Muscle of arm (tissue), 14 donors: ENCODE measurements at places on chromosomes 6 and 20. TPM values are rescaled to one million over a fixed set of nuclear protein-coding genes. Genes with fewer than 3 reads are reported as not detected.

GRCh38 chr6:4916954-4917561 is 86.8 kb downstream of the RPP40 start:
- no peak for DNase-seq

- no peak for DNase-seq
Observed at GRCh38 chr6:33661106-33661838, 40.1 kb downstream of the ITPR3 start.

GRCh38 chr6:127923135-127923534 is 22.3 kb upstream of the THEMIS start:
- DNase-seq, result no peak

GRCh38 chr6:25717866-25718740 is 36.4 kb upstream of the SLC17A4 start:
- peak; percentile 23 for DNase-seq

DNA sequence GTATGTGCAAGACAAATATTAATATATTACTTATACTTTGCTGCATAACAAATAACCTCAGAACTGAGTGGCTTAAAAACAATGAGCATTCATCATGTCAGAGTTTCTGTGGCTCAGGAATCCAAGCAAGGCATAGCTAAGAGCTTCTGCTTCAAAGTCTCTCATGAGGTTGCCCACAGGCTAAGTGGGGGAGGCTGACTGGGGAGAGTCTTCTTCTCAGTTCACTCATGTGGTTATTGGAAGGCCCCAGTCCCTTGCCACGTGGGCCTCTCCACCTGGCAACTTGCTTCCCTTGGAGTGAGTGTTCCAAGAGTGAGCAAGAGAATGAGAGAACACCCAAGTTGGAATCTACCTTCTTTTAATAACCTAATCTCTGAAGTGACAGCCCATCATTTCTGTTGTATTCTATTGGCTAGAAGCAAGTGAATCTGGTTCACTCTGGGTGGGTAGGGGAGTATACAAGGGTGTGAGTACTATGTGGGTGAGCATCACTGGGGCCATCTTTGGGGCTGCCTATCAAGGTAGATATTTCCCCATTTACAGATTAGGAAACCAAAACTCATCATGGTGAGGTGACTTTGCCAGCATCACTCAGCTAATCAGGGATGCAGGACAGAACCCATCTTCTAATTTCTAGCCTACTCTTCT is 36.0 kb downstream of the DNAH8 start:
- no peak for DNase-seq

DNA sequence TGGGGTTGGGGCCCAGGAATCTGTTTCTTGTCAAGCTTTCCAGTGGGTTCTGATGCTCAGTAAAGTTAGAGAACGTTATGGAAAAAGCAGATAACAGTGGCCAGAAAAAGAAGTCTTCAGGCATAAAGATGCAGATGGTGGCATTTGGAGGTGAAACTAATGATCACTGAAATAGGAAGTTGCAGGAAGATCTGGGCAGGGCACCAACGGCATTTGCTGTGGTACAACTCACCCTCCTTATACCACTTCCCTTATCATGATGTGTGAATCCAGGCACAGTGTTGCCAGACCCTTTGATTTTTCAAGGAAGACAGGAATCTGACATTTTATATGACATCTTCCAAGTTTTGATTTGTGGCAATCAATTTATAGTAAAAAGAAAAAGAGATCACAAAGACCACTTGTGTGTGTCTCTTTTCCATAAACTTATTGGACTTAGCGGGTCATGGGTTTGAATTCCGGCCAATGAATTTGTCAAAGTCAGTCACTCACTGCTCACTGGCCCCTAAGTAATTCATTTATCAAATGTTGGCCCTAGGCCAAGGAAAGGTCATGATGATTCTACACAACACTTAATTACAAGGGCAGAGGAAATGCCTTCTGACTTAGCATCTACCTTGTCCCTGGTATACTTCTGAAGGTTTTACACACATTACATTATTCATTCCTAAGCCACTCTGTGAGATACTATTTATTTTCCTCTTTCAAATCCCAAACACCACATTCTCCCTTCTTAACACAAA is 37.6 kb downstream of the LAMP5 start:
- no peak for DNase-seq

DNA sequence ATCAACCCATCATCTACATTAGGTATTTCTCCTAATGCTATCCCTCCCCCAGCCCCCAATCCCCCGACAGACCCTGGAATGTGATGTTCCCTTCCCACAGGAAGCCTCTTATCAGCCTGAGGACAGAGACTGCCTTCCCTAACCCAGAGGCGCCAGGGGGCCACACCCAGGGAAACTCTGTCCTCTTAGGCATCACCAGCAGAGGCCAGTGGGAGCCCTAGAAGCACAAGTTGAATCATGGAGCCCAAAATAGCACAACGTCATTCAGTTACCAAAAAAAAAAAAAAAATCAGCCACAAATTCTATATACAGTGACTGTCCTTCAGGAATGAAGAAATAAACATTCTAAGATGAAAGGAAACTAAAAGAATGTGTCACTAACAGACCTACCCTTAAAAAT is 625.7 kb downstream of the TFAP2A start:
- DNase-seq, result no peak

GRCh38 chr20:51750037-51750769 is 18.0 kb downstream of the ATP9A start:
- no peak for DNase-seq

DNA sequence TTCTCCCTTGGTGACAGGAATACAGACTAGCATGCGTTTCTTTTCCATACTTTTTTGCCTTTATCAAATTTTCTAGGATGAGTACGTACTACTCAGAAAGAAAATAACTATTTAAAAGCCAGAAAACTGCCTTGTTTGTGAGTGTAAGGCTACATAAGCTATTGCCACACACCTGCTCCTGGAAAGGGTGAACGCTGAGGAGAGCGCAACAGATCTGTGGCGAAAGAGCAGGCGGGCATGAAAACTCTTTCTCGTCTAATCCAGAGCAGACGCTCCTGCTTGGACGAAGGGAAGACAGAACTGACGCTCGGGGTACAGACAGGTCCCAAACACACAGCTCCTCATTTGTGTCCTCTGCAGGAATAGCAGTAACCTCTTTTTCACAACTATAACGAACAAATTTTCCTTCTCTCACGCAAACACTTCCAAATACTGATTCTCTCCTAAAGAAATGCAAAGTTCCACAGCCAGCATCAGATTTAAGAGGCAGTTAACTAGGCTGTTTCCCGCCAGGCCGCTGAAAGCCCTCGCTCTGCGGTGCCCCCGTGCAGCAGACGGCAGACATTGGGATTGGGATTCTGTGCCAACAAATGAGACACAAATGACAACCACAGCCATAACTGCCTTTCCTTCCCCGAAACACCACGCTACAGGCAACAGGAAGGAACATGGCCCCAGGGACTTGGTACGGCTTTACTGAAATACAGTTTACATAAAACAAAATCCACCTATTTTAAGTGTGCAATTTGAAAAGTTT is 20.0 kb downstream of the TAF4 start:
- no peak for DNase-seq

DNA sequence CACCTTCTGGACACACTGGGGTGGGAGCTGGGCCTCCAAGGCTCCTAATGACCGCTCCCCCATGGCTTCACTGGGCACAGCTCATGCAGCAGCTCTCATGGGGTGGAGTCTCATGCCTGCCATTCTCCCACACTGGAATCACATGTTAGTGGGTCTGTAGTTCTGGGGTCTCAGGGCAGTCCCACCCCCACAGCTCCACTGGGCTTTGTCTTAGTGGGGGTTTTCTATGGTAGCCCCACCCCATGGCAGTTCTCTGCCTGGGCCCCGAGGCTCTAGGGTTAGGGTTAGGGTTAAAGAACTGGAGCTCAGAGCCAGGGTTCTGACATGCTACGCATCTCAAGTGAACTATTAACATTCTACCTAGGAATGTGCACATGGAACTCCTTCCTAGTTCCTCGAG is 139.0 kb downstream of the PCSK2 start:
- no peak for DNase-seq

DNA sequence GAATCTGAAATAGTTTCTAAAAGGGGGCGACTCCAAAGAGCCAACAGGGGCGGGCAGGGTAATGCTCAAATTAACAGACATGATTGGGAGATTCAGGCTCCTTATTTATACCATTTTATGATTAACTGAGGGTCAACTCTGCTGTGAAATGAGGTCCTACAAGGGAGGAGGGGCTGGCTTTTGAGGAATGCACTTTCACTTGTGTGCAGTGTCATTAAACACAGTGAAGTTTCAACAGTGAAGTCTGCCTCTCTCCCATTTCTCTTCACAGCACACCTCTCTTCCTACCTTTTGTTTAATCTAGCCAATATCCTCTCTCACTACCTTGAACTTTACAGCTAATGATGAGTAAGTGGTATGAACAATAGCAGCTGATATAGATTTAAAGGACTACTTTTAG is 557.3 kb upstream of the CITED2 start:
- DNase-seq, result no peak

DNA sequence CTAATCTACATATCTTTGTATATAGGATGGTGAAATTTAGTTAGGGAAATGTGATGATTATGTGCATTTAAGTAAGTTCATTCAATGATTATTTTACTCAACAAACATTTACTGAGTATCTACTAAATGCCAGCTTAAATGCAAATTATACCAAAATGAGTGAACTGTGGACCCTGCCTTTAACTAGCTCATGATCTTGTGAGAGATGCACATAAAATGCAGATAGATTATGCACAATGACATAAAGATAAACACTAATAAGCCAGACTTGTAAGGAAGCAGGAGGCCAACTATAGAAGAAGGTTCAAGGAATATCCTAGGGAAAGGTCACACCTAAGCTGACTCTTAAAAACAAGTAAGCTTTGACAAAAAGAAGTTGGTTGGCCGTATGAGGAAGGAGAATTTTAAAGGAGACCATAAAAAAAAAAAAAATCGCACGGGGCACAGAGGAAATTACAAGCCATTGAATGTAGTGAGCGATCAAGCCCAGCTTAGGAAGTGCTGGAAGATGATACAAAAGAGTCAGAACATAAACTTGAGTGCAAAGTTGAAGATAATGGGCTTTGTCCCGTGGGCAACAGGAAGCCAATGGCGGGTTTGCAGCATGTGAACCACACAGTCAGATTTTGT is 107.9 kb downstream of the NRSN1 start:
- DNase-seq, result no peak

GRCh38 chr6:37491830-37492208 is 7.9 kb downstream of the CCDC167 start:
- no peak for DNase-seq

DNA sequence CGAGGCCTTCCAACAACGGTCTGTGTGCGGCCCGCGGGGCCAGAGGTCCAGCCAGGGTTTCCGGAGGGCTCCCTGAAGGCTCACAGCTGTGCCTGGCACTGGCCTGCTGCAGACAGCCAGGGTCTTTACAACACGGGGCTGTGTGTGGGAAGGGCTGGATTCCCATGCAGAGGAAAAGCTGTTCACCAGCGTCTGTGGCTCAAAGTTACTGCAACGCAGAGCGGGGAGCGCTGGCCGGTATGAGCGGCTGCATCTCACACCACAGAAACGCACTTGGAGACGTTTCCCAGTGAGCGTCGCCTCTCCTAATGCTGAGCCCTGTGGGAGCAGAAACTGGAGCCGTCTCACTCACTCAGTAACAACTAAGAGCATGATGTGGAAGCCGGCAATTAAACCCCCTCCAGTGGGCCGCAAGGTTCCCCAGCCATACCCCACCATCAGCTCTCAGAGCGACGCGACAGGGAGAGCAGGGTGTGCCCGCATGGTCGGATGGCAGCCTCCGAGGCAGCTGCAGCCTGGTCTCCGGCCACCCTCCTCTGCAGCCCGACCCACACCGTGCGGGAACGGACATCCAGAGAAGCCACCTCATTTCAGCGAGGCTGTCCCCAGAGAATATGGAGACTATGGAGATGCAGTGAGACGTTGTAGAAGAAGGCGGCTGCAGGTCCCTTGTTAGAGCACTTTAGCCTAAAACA is 42.6 kb downstream of the DLL1 start:
- DNase-seq, result no peak

DNA sequence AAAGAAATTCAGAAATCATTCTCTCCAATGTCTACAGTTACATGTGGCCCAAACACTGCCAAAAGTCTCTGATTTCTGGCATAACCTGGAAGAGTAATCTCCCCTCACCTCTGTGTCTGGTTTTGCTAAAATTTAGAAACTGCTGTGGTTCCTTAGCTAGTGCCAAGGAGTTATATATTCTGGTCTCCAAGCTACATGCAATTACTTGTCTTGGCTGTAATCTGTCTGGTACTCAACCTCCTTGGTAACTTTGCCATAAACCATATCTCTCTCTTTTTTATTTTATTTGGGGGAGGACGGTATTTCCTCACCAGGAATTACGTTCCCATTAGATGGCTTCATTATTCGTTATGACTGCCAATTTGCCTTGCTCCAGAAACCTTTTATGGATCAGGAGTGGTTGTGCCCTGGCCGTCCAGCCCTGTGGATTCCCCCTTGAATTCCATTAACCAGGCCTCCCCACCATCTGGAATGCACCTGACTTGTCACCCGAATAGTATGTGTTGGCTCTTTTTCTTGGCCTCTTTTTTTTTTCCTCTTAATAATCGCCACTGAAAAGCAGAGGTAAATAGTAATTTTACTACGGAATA is 400.0 kb downstream of the CD83 start:
- DNase-seq, result peak; percentile 46

GRCh38 chr20:43955750-43956191 is 41.1 kb downstream of the TOX2 start:
- DNase-seq, result no peak

- DNase-seq, result peak; percentile 68
Observed at GRCh38 chr6:168962886-168963285, 290.8 kb downstream of the THBS2 start.

- no peak for DNase-seq
Observed at GRCh38 chr20:50395914-50396488, 114.2 kb upstream of the PTPN1 start.

DNA sequence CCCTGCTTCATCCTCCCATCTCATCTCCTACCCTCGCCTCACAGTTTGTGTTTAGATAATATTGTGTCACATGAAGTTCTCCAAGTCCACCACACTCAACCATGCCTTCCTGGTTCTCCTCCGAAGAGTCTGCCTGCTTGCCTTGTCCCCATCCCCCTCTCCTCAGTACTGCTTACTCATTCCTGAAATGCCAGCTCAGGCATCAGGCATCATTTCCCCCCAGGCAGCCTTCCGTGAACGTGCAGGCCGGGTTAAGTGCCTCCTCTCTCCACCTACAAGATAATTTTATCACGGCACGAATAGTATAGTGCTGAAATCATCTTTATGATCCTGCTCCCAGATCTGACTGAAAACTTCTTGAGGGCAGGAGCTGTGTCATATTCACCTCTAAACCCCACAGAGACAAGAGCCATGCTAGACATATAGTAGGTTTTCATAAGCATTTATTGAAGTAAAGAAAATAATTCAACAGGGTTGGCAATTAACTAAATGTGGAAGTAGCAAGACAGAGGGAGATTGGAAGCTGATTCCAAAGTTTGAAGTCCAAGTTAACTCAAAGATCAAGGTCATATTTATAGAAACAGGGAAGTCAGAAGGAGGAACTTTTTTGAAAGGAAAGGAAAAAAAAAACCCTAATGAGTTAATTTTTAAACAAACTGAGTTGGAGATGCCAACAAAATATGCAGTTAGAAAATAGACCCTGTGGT is 48.7 kb upstream of the BMP2 start:
- DNase-seq, result no peak

CFAP61 gene
- polyA plus RNA-seq, result 4.6 TPM

DOP1A gene
- 19.4 TPM for polyA plus RNA-seq

RAMACL gene
- polyA plus RNA-seq, result 0.18 TPM

TCF15 gene
- polyA plus RNA-seq, result not detected

BPIFB1 gene
- not detected for polyA plus RNA-seq

ZC2HC1B gene
- not detected for polyA plus RNA-seq

CNR1 gene
- 0.25 TPM for polyA plus RNA-seq

SLC17A4 gene
- not detected for polyA plus RNA-seq

STMND1 gene
- polyA plus RNA-seq, result 0.09 TPM
